ENCODE measurements at places on chromosomes 6 and 20. TPM values are rescaled to one million over a fixed set of nuclear protein-coding genes. Genes with fewer than 3 reads are reported as not detected.

FABP7 gene
- not detected for total RNA-seq

CYP39A1 gene
- total RNA-seq: not detected

GRCh38 chr20:8228315-8228714, 96.2 kb downstream of the PLCB1 start:
- no peak for DNase-seq

- no peak for DNase-seq
These were observed 391.2 kb upstream of the MAP3K7 start for GRCh38 chr6:90978046-90978445.

GRCh38 chr6:168131464-168132415, 52.7 kb upstream of the FRMD1 start:
- DNase-seq: no peak

DNA sequence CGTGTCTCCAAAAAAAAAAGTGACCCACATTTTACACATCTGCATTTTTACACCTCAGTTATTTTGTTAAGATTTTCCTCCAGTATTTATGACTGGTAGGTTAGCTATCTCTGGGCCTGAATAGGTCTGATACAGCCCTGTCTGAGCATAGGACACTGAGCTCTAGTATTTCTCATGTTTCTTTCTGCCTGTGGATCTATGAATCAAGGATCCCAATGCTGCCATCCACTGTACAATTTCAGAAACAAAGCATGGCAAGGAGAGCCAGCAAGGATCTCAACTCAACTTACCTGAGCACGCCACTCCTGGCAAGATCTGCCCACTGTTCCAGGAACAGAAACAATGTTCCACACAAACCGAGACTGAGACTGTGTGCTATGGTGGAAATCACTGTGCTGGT, 36.4 kb upstream of the ENPP5 start:
- no peak for DNase-seq
